M059J (cell line): ENCODE measurements at places on chromosomes 4 and X. TPM values are rescaled to one million over a fixed set of nuclear protein-coding genes. Genes with fewer than 3 reads are reported as not detected.

DNA sequence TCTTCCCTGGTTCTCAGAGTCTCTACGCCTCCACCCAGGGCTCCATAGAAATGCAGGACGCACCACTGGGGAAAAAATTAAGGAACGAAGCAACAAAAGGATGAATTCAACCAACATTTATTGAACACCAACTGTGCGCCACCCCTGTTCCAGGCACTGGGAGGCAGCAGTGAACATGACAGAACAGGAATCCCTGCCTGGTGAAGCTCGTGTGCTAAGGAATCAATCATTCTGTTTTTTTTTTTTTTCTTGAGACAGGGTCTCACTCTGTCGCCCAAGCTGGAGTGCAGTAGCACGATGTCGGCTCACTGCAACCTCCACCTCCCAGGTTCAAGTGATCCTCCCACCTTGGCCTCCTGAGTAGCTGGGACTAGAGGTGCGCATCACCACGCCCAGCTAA, 1.9 kb upstream of the FTSJ1 start:
- DNase-seq: peak; percentile 25

- no peak for DNase-seq
These were observed 220.8 kb downstream of the SPANXN3 start for GRCh38 chrX:143296521-143296920.

DNA sequence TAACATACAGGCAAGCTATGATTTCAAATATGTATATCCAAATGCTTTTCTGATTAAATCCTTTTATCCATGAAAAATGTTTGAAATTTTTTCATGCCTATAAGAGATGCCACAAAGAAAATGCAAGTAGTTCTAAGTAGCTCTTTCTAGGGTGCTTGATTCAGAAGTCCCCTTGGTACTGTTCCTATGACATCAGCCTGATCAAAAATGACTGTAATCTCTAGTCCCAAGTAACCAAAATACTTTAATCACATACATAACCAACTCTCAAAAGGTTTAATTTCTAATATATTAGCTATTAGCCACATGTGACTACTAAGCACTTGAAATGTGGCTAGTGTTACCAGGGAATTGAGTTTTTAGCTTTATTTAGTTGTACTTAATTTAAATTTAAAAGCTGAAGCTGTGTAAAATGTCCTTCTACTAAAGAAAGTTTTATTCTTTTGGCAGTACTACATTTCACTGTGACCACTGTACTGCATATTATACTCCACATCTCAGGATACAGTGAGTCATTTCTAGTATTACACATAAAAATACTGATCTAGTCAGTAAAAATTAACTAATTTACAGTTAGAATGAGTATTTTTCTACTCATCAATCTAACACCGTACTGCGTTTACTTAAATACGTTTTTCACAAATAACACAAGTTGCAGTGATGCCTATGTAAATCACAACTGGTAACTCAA, 33.9 kb downstream of the FBXW7 start:
- DNase-seq: no peak

DNA sequence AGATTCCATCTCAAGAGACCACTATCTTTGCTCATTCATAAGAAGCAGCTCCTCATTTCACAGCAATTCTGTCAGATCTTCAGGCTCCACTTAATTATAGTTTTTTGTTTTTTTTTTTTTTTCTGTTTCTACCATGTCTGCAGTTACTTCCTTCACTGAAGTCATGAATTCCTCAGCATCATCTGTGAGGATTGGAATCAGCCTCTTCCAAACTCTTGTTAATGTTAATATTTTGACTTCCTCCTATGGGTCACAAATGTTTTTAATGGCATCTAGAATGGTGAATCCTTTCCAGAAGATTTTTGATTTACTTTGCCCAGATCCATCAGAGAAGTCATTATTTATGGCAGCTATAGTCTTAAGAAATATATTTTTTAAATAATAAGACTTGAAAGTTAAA, 53.1 kb downstream of the BMP2K start:
- no peak for DNase-seq

The PLP1 gene
- not detected in 2 replicates for total RNA-seq

DNA sequence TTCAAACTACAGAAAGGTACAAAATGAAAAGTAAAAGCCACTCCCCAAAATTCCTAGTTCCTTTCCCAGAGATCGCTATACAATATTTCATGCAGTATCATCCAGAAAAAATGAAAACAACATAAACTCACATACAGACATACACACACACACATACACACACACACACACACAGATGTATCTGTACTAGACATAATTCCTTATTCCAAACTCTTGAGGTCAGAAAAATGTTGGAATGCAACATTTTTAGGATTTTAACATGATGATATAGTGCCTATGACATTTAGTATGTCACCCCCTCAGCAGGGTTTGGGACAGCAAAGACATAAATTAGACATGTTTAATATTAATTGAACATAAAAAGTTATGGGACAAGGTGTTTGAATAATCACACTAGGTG, 73.4 kb upstream of the LHFPL1 start:
- DNase-seq: no peak

GRCh38 chrX:119455264-119455663, 13.0 kb upstream of the SLC25A5 start:
- no peak for DNase-seq

- peak; percentile 1 for DNase-seq
These were observed 503.3 kb downstream of the PCDH18 start for GRCh38 chr4:137029026-137029425.

The ZFP92 gene
- not detected in 2 replicates for total RNA-seq

DNA sequence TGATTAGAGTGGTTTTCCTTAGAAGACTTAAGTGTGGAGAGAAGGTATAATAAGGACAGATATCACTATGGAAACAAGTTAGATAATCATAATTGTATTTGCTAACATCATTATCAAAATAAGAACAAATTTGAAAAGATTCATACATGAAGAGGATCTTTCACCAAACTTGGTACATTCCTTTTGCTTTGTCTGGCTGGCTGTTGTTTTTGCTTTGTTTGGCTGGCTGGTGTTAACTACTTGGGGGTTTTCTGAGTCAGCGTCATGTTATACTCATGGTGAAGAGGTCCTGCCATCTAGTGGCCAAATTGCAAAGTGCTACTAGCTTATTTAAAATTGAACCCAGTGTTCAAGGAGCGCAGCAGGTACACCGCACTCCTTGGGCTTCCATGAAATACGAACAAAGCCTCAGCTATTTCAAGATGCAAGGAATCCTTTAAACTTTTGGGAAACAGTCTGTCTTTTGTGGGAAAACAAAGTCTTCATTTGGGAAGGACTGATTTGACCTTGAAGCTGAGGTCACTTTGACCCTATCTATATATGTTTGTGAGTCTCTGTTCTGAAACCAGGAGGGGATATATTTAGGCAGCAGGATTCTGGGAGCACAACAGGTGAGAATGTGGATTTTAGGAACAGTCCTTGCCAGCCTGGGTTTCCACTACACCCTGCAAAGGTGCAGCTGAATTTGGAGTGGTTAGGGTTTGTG, 129.7 kb downstream of the PLS3 start:
- DNase-seq: peak; percentile 86

The MAGEC2 gene
- total RNA-seq: 70.6 and 77.9 TPM in 2 replicates

DNA sequence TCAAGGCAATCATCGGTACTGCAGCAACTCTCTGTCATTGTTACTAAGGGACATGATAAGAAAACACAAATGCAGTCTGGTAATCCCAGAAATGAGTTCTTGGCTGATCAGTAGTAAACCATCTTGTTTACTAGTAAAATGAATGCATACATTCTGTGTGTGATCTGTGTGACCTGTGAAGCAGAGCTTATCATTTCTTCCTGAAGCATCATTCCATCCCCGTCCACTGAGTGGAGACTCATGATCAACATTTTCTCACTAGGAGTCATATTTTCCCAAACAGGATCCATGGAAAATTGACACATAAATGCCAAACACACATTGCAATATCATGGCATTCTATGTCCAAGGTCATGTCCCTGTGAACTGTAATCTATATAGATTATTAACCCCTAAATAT, 226.1 kb downstream of the ANKRD50 start:
- DNase-seq: no peak

GRCh38 chrX:29461039-29461438, 754.3 kb upstream of the MAGEB2 start:
- peak; percentile 40 for DNase-seq

The ADAMTS3 gene
- 0.12 and 0.44 TPM in 2 replicates for total RNA-seq

DNA sequence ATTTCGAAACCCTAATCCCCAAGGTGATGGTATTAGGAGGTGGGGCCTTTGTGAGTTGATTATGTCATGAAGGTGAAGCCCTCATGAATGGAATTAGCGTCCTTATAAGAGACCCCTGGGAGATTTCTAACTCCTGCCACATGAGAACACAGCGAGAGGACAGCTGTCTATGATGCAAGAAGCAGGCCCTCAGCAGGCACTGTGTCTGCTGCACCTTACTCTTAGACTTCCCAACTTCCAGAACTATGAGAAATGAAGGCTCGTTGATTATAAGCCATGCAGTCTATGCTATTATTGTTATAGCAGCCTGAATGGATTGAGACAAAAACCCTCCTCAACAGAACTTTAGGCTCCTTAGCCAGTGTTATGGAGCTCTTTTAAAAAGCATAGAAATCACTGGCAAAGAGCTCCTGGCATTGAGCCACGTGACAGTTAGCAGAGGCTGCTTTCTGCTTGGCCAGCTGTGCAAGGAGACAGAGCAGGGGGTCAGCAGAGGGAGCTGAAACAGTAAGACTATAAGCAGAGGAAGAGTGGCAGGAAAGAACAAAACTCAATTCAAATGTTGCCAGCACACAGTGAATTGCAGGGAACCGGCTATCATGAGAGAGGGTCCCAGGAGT, 219.2 kb upstream of the FAT1 start:
- peak; percentile 15 for DNase-seq

DNA sequence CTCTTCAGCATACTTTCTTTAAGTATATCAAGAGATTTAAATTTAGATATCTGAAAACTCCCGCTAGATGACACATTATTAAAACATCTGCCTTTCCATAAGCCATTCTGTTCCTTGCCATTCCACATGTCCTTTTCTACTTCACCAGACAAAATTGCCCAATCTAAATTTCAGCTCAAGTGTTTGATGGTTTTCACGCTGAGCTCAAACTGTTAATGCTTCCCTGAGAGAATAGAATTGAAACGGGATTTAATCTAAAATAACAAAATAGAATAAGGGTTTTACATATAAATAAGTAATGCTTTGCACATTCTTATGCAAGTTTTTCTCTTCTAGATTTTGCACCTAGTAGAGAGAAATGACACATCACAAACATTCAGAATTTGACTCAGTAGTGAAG, 764.5 kb upstream of the TENM3 start:
- no peak for DNase-seq
